ENCODE measurements at places on chromosomes 1 and 21.

GRCh38 chr21:34612056-34612455, 2.9 kb downstream of the RCAN1 start:
- no peak for DNase-seq

- DNase-seq: no peak
Measured at GRCh38 chr21:44980562-44981489, 41.0 kb downstream of the SLX9 start.

DNA sequence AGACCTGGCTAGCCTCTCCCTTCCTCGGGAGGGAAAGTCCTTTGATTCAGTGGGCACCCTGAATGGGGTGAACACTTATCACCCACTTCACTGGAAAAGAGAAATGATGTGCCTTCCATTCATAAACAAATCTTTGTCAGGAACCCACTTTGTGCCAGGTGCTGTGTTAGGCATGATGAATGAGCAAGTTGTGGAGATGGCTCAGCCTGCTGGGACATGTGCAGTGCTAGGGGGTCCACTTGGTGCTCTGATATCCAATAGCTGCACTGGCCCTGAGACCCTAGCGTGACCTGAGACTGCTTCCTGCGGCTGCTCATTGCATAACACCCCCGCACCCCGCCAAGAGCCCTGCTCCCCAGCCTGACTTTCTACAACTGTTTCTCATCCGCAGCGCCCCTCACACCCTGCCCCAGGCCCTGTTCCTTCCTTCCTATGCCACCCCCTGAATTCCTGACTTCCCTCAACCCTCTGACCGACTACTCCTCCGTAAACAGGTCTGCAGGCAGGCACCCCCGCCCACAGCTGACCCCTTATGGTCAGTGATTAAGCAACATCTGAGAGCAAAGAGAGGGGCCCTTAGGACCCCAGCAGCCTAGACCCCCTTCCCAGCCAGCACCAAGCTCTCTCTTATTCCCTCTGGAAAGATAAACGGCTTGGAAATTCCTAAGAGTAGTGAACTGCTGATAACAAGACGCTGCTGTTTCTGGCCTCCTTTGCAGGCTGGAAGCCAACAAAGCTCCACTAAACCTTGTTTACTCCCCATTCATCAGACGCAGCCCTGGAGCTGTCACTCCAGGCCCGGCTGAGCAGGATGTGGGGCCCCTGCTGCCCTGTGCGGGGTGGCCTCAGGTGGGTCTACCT, 12.9 kb downstream of the CSRP1 start:
- no peak for DNase-seq

- no peak for DNase-seq
Measured at GRCh38 chr1:228180959-228181644, 15.5 kb downstream of the IBA57 start.

DNA sequence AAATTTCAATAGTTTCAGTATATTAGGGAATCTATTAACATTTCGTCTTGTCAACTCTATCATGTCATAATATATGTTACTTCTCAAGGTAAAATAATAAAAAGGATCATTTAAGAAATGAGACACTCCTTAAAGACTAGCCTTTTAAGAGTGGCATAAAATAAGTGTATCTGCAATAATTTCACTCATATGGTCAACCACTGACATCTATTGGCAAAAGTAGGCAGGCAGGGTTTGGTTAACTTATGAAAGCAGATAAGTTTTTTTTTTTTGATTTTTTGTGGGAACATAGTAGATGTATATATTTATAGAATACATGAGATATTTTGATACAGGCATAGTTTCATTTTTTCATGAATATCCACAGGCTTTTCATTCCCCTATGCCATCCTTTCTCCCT, 5.5 kb upstream of the RGS21 start:
- DNase-seq: no peak

GRCh38 chr1:24027838-24028468, 47.8 kb upstream of the SRSF10 start:
- no peak for DNase-seq

- DNase-seq: no peak
Measured at GRCh38 chr21:35232545-35233176, 183.6 kb upstream of the RUNX1 start.

- no peak for DNase-seq
Measured at GRCh38 chr21:35257413-35257812, 208.3 kb upstream of the RUNX1 start.

- DNase-seq: peak; percentile 53
Measured at GRCh38 chr21:14675774-14676530, 129.8 kb upstream of the SAMSN1 start.

- no peak for DNase-seq
Measured at GRCh38 chr1:203126151-203126865, 1.2 kb upstream of the ADORA1 start.

GRCh38 chr1:146021622-146022402, at the start of gene HJV:
HJV (minus strand) TSS chr1:146021735; CDS start chr1:146020231, 1,504 bp downstream.
- DNase-seq: no peak

DNA sequence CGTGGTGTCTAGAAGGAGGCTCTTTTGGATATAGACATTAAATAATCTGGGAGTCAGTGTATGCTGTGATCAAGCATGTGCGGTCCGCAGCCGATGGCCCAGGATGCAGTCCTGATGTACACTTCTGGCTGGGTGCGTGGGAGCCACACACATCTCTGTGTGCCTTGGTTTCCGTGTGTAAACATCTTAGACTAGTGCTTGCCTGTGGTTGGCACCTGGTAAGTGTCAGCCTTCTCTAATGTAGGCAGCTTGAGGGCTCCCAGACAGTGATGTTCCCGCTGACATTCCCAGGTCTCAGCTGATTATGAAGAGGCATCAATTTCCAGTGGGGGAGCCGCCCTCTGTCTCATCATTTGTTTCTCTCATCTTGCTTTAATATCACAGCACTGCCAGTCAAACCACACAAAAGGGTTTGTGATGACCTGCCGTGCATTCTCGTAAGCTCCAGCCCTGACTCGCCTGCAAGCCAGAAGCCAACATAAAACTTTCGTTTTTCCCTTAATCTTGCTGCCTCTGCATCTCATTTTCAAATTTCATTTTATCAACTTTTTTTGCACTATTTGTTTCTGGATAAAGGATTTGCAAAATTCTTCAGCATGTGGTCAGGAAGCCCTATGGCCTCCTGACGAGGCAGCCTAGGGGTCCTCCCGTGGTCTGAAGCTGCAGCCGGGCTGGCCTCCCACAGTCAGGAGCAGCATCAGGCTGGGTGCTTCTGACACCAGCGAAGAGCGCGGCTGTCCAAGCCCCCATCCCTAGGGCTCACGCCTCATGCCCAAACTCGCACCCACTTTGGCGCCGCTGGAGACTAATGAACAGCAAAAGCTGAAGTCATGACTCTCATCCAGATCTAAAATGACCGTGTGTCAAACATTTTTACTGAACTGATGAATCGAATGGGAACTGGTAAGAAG, 28.1 kb downstream of the PDE9A start:
- peak; percentile 39 for DNase-seq

GRCh38 chr1:27399251-27400025, 7.0 kb downstream of the GPR3 start:
- DNase-seq: no peak

- no peak for DNase-seq
Measured at GRCh38 chr1:209931141-209931540, 6.9 kb upstream of the SYT14 start.

- no peak for DNase-seq
Measured at GRCh38 chr1:84883286-84883685, 9.7 kb downstream of the LPAR3 start.

DNA sequence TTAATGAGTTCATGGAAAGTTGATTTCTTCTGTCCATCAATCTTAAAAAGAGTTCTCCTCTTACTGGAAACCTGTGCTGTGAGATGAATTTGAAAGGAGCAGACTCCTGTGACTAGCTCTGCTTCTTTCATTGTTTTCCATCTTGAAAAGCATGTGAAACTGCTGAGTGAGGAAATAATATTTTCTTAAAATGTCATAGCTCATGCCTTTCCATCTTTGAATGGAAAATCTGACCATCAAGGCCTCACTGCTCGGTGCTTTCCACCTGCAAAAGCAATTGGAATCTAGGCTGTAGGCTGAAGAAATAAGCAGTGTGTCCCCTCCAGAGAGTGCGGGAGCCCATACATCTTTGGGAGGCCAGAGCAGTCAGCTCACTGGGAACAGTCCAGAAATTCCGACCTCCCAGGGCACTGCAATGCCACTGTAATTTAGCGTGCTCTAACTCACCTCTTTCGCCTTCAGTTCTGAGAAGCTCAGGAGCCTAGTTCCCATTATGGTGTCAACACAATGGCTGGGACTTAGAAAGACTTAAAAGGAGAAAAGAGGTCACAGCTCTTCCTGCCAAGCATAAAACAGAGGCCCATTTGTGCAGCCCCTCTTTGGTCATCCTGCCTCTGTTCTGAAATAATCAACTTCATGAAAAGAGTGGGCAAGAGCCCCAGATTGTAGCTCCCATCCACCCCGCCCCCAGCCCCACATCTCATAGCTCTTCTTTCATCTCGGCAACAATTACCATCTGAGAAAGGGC, 50.4 kb upstream of the F3 start:
- DNase-seq: no peak

GRCh38 chr21:39144191-39144590, 39.1 kb downstream of the PSMG1 start:
- no peak for DNase-seq

- DNase-seq: peak; percentile 58
Measured at GRCh38 chr1:58857680-58858673, 74.1 kb upstream of the JUN start.

- DNase-seq: no peak
Measured at GRCh38 chr1:56227401-56227800, 352.0 kb downstream of the PLPP3 start.

DNA sequence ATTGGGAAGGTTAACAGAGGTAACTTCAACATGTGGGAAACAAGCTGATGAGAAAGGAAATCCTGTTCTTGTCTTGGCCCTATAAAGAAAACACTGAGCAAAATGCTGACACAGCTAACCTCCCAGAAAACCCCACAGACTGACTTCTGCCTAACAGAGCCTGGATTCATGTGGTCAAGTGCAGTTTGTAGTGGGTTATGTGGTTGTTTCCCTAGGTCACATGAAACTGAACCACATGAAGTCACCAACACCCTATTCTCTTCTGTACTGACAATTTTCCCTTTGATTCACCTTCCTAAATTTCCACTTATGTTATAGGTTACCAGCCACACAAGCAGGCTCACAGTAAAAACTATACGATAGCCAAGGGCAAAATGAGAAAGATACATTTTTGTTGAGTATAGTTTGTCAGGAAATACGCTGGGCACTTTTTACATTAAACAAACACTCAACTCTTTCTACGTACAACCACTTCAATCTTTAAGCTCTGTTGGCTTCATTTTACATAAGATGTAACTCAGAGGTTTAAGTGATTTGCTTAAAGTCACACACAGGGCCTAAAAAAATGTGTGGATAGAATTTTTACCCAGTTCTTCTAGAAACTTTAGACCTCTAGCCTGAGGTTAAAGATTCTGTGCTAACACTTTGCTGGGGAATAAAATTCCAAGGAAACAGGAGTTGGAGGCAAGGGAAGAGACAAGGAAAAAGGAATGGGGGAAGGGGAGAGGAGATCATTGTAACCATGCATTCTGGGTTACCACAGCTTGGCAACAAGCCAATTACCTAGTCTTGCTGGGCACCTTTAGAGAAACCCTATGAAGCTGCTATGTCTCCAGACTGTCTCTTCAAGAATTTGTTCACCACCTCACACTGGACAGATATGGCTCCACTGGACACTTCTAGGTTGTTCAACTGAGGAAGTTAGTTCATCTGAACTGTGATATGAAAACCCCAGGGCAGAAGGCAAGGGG, 601.6 kb upstream of the USP24 start:
- peak; percentile 22 for DNase-seq

DNA sequence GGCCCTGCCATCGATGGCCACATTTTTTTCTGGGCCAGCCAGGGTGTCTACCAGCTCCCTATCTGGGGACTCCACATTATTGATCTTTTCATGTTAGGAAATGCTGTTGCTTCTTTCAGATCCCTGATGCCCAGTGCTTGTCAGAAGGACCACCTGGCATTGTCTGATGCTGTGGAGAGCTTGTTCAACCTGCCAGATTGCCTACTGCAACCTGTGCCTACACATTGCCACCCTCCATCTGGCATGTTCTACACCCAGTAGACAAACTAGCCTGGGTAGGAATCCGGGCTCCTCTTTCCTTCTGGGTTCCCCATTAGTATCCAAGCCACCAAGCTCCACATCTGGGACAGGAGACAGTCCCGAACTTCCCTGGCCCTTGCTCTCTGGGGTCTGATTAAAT, 274.0 kb upstream of the KIAA0040 start:
- no peak for DNase-seq

All from activated CD8-positive, alpha-beta T cell treated with anti-CD3 and anti-CD28 coated beads, Interleukin-2, amount 10 ng/mL, durations not matched to agents 7 days and 5 days (primary cell).